ENCODE measurements at places on chromosomes 6 and 20.

DNA sequence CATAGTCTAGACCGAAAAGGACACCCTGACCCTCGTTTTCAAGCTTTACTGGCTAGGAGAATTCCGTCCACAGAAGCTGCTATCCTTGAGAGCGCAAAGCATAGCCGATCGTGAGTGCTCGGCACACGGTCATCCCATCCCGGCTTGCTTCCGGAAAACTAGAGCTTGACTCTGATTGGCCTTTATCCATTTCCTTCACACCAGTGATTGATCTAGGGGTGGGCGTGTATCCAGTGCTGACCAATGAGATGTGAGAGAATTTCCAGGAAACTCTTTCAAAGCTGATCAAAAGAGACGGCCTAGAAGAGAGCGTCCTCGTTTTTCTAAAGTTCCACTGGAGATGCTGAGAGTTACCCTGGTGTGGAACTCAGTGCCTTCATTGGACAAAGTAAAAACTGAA is 41.0 kb upstream of the NFATC2 start:
- no peak for DNase-seq

DNA sequence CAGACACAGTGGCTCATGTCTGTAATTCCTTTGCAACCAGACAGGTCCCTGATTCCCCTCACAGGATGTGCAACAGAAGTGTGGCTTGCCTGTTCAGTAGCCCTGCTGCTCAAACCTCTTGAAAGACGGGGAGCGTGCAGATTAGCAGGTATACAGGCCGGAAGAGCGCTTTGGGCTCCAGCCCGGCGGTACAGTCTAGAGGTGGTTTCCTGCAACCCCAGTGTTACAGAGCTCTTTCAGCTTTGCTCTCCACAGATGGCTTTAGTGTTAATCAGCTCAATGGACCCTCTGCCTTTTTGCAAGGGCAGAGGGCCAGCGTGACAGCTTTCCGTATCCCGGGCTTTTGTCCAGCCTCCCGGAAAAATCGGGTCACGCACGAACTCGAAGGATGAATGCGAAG is 67.2 kb upstream of the TNFRSF21 start:
- DNase-seq, result no peak

GRCh38 chr20:40610730-40611129 is 78.3 kb downstream of the MAFB start:
- no peak for DNase-seq

GRCh38 chr20:31704225-31705119 is 18.2 kb downstream of the BCL2L1 start:
- DNase-seq, result no peak

GRCh38 chr6:151772446-151772845 is 35.0 kb upstream of the ESR1 start:
- no peak for DNase-seq

GRCh38 chr20:62624325-62624690 is 18.0 kb upstream of the SLCO4A1 start:
- DNase-seq, result no peak

DNA sequence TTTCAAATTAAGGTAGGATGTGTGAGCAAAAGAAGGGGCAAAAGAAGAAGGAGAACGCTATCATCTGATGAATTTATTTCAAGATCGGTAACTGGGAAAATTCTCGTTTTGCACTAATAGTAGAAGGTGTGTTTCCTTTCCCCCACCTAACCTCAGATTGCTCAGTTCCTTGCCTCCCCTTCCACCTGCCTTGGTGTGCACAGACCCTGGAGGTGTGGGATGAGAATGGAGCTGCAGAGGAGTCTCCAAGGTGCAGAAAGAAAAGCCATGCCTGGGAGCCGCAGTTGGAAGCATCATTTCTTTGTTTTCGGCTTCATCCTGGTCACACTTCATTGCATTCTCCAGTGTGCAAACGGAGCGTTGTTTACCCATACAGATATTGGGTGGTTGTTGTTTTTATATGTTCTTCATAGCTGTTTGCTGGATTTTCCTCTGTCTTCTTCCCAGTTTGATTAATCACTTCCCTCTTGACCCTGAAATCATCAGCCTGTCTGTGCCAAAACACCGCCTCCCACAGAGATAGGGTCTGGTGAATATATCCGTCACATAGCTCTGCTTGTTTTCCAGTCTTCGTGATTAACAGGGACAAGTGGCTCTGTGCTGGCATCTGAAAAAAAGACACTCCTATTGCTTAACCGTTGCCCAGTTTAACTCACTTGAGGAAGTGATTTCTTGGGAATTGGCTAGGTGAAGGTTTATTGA is 40.2 kb upstream of the NEDD9 start:
- DNase-seq, result no peak

- no peak for DNase-seq
These were observed 44.6 kb downstream of the NKX2-4 start for GRCh38 chr20:21352703-21353102.

GRCh38 chr20:49699200-49699992 is 14.3 kb downstream of the B4GALT5 start:
- no peak for DNase-seq

- DNase-seq, result no peak
These were observed 8.6 kb upstream of the SLC4A11 start for GRCh38 chr20:3247638-3248037.

DNA sequence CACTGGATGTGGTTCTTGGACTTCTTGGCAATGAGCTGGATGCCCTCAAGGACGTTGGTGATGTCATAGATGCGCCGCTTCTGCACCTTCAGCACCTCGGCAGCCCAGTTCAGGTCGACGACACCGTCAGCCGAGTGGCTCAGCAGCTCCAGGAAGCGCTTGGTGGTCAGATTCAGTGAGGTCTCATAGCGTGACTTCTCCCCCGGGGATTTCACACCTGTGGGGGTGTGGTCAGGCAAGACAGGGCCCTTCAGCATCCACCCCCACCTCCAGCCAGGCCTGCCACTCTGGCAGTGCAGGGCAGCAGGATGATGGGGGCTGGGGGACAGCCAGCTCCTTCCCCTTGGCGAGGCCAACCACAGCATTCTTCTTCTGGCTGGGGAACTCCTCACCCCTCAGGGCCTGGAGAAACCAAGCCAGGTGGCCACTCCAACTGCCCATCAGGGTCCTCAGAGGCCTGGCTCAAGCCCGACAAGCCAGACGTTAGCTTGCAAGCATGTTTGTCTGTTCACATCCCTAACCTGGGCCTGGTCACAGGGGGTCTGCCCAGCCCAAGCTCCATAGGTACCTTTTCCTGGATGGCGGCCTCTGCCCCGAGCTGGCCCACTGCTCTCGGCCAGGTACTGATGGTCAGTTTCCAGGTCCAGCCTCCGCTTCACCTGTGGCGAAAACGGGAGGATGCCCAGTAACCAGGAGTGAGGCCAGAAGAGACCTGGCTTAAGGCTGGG is 5.7 kb upstream of the NECAB3 start:
- no peak for DNase-seq

GRCh38 chr6:16669227-16669626 is 92.0 kb downstream of the ATXN1 start:
- DNase-seq, result no peak

GRCh38 chr6:25714765-25715164 is 39.8 kb upstream of the SLC17A4 start:
- DNase-seq, result no peak

GRCh38 chr6:144824018-144824417 is 538.9 kb downstream of the UTRN start:
- no peak for DNase-seq

- no peak for DNase-seq
These were observed 43.7 kb downstream of the TM9SF4 start for GRCh38 chr20:32153156-32153665.

GRCh38 chr6:105896821-105897095 is 189.4 kb upstream of the PRDM1 start:
- no peak for DNase-seq

- no peak for DNase-seq
These were observed 577 bp upstream of the SCAND1 start for GRCh38 chr20:35954907-35955251.

GRCh38 chr6:28683945-28684538 is 158.4 kb downstream of the GPX5 start:
- DNase-seq, result no peak

- DNase-seq, result no peak
These were observed 82.9 kb downstream of the ELOVL4 start for GRCh38 chr6:79864421-79864820.

GRCh38 chr6:2120912-2121311 is 124.5 kb downstream of the GMDS start:
- no peak for DNase-seq

DNA sequence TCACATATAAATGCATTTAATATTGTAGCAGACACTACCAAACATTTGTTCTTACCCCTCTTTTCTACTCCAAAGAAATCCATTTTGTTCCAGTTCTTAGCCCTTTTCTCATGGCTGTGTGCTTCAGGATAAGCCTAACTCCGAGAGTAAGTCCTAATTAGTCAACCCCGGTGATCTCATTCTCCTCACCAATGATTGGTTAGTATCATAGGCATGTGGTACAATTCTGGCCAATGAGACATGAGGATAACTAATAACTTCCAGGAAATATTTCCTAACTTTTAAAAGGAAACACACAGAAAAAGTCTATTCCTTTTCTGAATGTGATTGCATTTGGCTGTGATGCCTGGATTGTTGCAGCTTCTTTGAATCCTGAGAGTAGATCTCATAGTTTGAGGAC is 116.0 kb downstream of the GPR63 start:
- no peak for DNase-seq

GRCh38 chr20:57408131-57408530 is 16.9 kb downstream of the RBM38 start:
- no peak for DNase-seq

- DNase-seq, result no peak
These were observed 560.0 kb downstream of the TBC1D32 start for GRCh38 chr6:120774275-120774674.

DNA sequence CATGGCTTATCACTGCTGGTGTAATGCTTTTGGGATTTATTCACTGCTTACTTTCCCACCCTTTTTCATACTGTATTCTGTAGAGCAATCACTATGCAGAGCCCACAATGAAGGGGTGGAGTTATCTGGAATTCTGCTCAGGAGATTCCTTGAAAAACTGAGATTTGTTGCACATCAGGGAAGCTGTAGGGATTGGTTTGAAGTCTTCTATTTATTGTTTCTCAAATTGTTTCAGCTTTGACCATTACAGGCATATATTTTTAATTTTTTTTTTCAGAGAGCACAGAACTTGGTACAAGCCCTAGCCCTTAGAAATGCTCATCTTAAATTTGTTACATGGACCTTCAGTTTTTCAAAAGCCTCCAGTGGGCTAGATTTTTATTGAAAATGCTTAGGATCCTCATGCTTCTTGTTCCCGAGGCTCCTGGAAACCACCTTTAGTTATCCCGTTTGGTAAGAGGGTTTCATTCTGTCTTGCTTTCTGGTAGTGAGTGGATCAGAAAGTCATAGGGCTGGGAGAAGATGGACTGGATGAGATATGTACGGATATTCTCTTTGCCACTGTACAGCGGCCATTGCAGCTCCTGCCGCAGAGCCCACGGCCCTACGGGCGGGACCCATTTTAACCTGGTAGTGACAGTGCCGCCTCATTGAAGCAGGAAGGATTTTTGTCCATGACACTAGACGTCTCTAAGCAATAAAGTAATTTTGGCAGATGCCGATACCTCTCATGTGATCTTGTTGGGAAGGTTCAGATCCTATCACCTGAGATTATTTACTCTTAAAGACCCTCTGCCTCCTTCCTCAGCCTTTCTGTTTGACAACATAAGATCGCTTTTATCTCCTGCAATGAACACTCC is 45.3 kb upstream of the ZNF184 start:
- DNase-seq, result no peak

- no peak for DNase-seq
These were observed 6.5 kb upstream of the TMEM242 start for GRCh38 chr6:157329829-157330228.

GRCh38 chr6:157403686-157404051 is 22.7 kb downstream of the ZDHHC14 start:
- no peak for DNase-seq

- DNase-seq, result no peak
These were observed at the start of gene BPI for GRCh38 chr20:38303908-38304379. BPI (plus strand) TSS chr20:38304156; CDS start chr20:38304224, 68 bp downstream.

- no peak for DNase-seq
These were observed 690.9 kb upstream of the NRSN1 start for GRCh38 chr6:23435126-23435525.

DNA sequence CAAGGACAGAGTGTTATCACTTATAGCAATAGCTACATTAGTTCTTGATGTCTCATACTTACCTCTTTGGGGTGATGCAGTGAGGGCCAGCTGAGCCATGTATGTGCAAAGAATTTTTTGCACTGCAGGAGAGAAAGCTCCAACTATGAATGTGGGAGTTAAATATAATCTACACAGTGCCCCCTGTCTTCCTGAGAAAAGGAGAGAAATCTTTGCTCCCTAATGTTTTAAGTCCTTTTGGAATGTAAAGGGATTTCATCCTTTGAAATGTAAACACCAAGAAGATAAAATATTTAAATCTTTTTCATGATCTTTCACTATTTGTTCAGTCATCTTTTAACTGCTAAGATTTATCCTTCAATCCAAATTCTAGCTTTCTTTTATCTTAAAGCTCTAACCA is 822.1 kb downstream of the TENT5A start:
- DNase-seq, result no peak

- DNase-seq, result no peak
These were observed 36.8 kb downstream of the RSPH3 start for GRCh38 chr6:158963020-158963808.

DNA sequence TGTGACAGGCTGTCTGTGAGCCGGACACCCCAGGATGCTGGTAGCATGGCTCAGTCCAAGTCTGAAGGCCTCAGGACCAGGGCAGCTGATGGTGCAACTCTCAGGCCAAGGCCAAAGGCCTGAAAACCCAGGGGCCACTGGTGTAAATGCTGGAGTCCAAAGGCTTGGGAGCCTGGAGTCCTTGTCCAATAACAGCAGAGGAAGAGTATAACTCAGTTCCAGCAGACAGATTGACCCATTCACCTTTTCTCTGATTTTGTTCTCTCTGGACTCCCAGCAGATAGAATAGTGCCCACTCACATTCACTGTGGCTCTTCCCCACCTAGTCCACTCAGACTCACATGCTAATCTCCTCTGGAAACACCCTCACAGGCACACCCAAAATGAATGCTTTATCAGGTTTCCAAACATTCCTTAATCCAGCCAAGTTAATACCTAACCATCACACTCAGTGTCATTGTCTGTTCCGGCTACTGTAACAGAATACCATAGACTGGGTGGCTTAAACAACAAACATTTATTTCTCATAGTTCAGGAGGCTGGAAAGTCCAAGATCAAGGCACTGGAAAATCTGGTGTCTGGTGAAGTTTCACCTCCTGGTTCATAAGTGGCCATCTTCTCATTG is 5.0 kb upstream of the TRAF3IP2 start:
- no peak for DNase-seq

- DNase-seq, result no peak
These were observed 3.6 kb upstream of the VSTM2L start for GRCh38 chr20:37899105-37900045.

- DNase-seq, result no peak
These were observed 134.8 kb upstream of the UST start for GRCh38 chr6:148612043-148612442.

DNA sequence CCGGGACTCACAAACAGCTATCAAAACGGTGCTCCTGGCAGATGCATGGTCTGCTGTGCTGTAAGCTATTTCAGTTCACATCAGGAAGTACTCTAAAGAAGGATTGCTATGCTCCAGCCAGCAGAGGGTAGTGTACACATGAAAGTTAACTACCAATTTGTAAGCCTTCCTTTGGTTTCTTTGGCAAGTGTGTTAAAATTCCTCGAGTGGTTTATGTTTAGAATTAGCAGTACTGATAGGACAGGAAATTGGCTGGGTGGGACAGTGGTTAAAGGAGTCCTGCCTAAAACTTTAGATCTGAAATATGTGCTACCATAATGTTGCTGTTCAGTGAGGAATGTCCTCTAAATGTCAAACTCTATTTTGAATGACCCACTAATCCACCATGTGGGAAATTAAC is 47.4 kb downstream of the TRMT11 start:
- DNase-seq, result no peak

GRCh38 chr6:96972689-96973088 is 48.2 kb downstream of the KLHL32 start:
- DNase-seq, result no peak

Data from omental fat pad (tissue), 4 donors.